Gastroesophageal sphincter (tissue), 4 donors: ENCODE measurements at places on chromosomes 6 and 20.
A peak's percentile ranks its signal among the peaks of the same experiment; 100 is the strongest.

DNA sequence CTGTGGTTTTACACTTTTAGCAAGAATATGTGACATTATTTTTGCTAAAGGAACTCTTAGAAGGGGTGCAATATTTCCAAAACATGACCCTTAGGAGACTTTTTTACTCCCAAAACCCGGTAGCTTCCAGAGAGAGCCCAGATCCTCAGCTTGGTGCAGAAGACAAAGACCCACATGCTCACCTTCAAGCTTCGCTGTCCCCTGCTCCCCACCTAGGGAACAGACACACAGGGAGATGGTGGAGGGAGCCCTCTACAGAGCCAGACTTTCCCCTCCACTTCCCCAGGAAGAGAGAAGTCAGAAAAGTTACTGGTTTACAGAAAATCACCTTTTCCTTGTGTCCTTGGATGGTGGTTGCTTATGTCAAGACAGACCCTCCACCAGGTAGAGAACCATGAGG lies 5.0 kb downstream of the CST4 start:
- no peak for ATAC-seq

- ATAC-seq = peak; percentile 93
Measured at GRCh38 chr20:39036851-39037250, 74.7 kb downstream of the DHX35 start.

GRCh38 chr20:16490696-16491095 lies 82.6 kb downstream of the KIF16B start:
- no peak for ATAC-seq

DNA sequence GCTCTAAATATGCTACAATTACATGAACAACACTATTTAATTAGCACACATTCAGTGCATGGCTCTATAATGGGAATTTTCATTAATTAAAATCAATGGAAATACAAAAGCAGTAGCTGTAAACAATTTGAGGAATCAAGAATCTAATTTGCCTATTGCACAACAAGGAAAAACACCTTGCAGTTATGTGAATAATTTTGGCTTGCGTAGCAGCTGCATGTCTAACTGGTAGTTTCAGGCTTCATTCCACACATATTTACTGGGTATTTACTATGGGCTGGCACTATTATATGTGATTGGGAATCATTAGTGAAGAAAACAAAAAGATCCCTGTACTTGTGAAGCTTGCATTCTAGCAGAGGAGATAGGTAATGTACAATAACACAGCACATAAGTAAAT lies 26.4 kb downstream of the KIF6 start:
- ATAC-seq = no peak

DNA sequence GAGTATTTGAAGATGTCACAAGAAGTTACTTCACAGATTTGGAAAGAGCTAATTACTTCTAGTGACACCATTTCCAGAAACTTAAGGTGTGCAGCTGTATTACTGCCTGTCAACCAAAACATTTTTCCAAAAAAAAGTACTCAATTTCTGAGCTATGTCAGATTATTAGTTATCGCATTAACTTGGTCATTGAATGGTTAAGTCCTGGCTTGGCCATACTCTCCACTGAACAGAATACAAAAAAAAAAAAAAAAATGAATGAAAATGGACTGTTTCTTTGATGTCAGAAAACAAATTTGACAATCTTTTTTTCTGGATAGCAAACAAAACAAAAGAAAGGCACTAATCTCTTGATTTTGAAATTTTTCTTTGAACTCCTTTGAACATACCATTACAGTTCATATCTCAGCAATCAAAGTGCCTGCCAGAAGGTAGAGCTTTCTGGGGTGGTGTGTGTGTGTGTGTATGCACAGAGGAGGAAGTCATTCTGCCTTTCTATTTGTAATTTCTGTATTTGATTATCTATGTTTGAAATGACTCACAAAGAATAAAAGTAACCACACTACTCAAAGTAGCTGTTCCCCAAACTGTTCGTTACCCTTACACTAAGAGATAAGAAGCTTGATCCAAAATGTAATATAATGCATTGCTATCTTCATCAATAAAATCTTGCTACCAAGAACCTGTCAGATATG lies 210.8 kb upstream of the FUT9 start:
- ATAC-seq = no peak

DNA sequence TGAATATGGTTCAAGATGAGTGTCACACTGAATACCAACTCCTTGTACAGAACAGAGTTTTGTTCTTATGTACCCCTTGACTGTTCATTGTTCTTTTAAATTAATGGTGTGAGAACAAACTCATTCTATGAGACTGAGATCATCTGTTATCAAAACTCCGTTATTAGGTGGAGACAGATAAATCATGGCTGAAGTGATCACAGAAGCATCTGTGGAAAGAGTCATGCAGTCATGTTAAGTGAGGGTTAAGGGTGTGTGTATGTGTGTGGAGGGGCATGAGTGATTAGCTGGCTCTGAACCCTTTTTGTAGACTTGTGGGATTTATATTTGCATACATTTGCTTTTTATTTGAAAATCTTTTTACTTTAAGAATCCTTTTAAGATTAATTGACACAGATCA lies 24.7 kb downstream of the ADGRG6 start:
- ATAC-seq = no peak

GRCh38 chr6:136968837-136969236 lies 46.7 kb downstream of the SLC35D3 start:
- ATAC-seq = no peak

DNA sequence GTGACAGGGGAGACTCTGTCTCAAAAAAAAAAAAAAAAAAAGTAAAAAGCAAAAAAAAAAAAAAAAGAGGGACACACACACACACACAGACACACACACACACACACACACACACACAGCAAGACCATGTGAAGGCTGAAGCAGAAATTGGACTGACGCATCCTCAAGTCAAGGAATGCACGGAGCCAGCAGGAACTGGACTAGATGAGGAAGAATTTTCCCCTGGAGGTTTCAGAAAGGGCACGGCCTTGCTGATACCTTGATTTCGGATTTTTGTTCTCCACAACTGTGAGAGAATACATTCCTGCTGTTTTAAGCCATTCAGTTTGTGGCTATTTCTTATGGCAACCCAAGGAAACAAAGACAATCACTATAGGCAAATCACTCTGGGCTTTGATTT lies 176.9 kb upstream of the SALL4 start:
- ATAC-seq = no peak

- ATAC-seq = no peak
Measured at GRCh38 chr6:132261354-132261753, 139.9 kb downstream of the MOXD1 start.

DNA sequence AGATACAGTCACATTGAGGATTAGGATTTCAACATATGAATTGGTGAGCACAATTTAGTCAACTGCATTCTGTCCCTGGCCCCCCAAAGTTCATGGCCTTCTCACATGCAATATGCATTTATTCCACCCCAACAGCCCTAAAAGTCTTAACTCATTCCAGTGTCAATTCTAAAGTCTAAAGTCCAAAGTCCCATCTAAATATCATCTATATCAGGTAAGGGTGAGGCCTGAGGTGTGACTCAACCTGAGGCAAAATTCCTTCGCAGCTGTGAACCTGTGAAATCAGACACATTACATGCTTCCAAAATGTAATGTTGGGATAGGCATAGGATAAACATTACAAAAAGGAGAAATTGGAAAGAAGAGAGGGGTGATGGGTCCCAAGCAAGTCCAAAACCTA lies 27.8 kb downstream of the CLIC5 start:
- no peak for ATAC-seq

- no peak for ATAC-seq
Measured at GRCh38 chr6:47163536-47163935, 121.4 kb upstream of the ADGRF1 start.

DNA sequence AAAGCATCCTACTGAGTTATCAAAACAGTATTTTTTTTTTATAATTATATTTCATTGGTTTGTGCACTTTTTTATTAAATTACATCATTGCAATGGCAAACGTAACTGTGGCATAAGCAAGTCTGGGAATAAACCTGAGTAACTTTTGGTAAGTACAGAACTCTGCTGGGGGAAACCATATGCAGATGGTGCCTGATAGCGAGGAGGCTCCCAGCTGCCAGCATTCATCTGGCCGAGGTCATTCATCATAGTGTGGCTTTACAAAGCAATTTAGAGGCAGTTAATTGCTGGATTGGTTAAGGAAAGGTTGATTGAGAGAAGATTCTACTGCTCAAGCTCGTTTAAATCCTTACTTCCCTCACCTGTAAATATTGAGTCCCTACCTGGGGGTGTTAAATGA lies 52.6 kb downstream of the HECA start:
- no peak for ATAC-seq

DNA sequence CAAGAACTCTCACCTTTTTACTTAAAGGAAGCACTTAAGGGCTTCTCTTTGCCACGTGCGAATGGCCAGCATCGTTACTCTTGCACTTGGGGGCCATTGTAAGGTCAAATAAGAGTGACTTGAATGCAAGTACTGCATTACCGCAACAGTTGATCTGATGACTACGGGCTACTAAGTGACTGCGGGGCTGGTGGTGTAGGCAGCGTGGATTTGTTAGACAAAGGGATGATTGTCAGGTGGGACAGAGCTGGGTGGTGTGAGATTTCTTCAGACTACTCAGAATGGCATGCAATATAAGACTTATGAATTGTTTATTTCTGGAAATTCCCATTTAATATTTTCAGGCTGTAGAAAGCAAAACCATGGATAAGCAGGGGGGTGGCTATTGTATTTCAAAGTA lies 199.7 kb upstream of the UST start:
- ATAC-seq = no peak

DNA sequence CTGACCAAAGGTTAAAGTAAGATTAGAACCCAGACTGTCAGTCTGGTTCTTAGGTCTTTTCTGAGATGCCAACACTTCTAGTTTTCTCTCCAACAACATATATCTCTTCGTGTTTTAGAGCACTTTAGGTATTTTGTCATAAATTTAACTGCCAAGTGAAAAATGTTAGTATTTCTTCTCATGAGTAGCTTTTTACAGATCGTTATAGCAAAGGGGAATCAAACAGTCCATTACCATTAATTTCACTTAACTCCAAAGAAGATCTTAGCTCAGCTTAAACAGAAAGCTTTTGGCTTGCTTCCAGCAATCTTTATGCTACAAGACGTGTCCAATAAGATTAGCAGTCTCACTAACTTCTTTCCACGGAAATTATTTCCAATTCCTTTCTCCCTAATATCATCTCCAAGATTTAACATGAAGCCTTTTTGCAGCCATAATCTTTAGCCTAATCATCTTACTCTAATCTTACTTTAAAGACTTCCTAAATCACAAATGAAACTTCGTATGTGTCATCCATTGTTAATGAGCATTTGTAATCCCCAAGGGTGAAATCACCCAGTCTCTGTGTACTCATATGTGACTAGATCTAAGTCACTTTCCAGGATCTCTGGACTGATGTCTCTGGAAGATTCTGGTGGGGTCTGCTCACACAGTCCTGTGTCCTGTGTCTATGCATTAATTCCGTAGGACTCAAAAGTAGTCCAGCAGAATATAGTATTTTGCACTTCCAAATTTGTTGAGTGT lies 38.7 kb downstream of the MOXD1 start:
- ATAC-seq = no peak
